Regular cardiac myocyte (primary cell): ENCODE measurements at places on chromosomes 13 and 19. TPM values are rescaled to one million over a fixed set of nuclear protein-coding genes. Genes with fewer than 3 reads are reported as not detected.

RGL3 gene
- 2.3 and 7.0 TPM in 2 replicates for total RNA-seq

KANK3 gene
- total RNA-seq = 0.56 and 0.58 TPM in 2 replicates

SYCN gene
- not detected in 2 replicates for total RNA-seq

KLK10 gene
- total RNA-seq = not detected in 2 replicates

SYNGR4 gene
- total RNA-seq = not detected in 2 replicates

ADGRE3 gene
- not detected in 2 replicates for total RNA-seq

ZNF563 gene
- total RNA-seq = 4.2 and 8.2 TPM in 2 replicates

KLF16 gene
- total RNA-seq = 4.8 and 9.4 TPM in 2 replicates

FCAR gene
- not detected in 2 replicates for total RNA-seq

TMEM38A gene
- 2.1 and 5.9 TPM in 2 replicates for total RNA-seq

CELF5 gene
- total RNA-seq = not detected in 2 replicates

FXYD7 gene
- total RNA-seq = not detected in 2 replicates
